ENCODE measurements at places on chromosomes 1 and 21.

DNA sequence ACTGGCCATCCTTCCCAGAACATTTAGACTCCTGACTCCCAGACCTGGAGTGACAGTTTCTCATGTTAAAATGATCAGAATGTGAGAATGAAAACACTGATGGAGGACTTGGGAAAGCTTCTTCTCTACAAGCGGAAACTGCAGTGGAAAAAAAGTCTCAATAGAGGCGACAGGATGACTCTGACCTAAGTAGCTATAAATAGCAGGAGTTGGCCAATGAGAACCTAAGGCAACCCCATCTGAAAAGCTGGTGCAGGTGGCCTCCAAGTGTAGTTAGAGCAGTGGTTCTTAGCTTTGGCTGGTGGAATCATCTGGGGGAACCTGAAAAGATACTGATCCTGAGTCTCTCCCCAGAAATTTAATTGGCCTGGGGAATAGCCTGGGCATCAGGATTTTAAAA is 44.2 kb upstream of the EXOSC10 start:
- DNase-seq: no peak

DNA sequence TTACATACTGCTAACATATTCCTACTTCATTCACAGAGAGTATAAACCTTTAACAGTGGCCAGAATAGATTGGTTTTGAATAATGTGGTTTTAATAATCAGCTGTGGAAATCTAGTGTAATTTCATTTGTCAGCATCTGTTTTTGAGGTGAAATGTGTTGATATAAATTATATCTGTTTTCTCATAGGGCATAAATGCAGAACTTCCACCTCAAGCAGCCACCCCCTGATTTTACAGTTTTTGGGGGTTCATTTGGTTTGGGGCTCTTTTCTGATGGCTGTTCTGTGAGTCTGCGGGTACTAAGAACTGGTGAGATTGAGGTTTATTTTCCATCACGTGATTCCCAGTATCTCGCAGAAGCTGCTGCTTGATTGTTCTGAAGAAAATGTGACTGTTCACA is 23.2 kb downstream of the EDARADD start:
- DNase-seq: no peak

DNA sequence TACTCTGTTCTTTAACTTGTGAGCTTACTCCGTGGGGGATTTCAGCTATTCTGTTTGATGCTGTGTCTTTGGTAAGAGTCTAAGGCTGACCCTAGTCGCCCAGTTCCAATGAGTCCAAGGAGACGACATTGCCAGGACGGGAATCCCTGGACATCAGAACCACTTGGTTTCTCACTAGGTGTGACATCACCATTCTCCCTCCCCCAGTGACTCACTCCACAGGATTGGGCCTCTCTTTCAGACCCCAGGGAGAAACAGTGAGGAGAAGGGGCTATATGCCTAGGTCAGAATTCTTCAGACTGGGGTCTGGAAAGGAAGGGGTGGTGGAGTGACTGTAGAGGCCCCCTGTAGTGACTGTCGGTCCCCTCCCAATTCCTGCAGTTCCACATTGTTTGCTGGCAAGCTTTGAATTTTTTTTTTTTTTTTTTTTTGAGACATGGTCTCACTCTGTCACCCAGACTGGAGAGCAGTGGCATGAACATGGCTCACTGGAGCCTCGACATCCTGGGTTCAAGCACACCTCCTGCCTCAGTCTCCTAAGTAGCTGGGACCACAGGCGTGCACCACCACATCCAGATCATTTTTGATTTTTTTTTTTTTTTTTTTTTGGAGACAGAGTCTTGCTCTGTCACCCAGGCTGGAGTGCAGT is 21.3 kb downstream of the ALPL start:
- no peak for DNase-seq

DNA sequence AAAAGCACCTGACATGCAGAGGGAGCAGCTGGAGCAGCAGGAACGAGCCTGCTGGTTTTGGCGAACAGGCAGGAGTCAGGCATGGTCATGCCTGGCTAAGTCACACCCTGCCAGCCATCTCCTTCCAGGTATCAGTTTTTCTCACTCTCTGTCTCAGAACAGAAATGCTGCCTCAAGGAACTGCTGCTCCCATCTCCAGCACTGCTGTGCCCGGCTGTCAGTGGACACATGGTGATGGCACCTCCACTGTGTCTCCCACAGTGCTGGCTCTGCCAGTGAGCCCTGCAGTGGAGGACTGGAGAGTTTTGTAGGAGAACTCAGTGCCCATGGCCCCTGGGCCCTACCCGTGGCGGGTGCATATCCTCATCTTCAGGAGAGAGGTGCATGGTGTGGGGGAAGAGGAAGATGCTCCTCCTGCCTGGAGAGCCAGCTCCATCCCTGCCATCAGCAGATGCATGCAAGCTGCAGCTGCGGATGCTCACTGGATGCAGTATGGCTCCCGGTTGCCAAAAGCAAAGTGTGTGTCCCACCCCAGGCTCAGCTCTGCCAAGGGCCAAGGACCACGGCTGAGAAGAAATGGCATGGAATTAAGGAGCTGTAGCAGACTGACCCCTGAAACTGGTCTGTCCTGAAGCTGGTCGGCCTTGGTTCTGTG is 114.7 kb downstream of the GRIK3 start:
- no peak for DNase-seq

GRCh38 chr1:29539971-29540370 is 303.6 kb downstream of the PTPRU start:
- DNase-seq: no peak

DNA sequence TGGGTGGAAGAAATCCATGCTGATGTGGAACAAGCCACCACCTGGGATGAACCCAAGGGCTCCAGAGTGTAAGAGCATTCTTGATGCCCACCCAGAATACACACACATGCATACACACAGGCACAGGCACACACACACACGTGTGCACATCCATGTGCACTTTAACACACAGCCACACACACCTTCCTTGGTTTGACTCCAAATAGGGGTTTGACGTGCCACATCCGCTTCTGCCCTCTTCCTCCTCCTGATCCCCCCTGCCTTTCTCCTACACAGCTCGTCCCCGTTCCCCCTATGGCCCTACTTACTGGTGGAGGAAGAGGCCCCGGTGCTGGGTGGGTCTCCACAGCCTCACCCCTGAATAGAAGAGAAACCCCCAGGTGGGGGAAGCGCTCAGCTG is 16.0 kb downstream of the SPATA21 start:
- DNase-seq: no peak

GRCh38 chr21:44834951-44835646 is 17.2 kb upstream of the SUMO3 start:
- no peak for DNase-seq

DNA sequence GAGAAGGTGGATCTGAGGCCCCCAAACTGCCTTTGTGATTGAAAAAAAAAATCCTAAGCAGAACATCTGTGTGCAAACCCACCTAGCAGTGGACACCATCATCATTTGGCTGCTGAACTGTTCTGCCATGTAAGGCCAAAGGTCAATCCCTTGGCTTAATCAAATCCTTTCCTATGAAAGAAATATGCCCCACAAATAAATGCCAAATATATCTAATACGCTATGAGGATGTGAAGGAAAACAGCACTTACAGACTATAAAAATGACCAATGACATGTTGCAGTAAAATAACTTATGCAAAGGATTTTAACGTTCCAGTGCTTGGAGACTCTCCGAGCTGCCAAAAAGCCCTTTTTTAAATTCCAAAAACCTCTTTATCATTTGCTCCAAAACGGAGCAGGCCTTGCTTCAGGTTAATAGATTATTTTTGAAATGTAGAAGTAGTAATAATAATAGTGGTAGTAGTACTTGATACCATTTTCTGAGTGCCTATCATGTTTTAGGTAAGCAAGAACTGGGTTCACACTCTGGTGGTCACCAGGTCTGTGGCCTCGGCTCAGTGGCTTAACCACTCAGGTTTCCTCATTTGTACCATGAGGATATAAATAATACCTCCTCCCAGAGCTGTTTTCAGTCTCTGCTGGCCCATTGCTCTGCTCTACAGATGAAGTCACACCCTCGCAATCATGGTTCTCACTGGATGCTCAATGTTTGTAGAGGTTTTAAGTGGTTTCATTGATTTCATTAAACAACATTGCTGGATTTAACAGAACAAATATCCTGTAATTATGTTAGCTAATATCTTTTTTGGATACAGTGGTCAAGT is 47.9 kb upstream of the EDEM3 start:
- DNase-seq: no peak

DNA sequence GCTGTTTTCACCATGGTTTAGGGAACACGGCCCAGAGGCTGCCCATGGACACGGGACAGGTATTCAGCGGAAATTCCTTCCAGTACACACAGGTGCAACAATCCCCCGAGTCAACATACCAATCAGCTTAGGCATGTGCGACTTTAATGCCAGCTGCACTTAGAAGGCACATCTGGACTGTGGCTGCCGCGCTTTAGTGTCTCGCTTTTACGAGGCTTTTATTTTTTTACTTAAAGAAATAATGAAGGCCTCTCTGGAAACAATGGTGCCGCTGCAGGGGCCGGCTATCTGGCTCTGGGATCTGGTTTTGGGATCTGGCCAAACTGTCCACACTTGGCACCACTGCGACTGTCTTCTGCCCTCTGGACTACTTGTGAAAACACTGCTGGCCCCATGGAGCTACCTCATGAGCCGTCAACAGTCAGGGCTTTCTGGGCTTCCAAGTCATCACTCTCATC is 55.5 kb downstream of the SLC66A1 start:
- no peak for DNase-seq

- no peak for DNase-seq
These were observed 4.7 kb downstream of the GPR137B start for GRCh38 chr1:236147068-236147467.

DNA sequence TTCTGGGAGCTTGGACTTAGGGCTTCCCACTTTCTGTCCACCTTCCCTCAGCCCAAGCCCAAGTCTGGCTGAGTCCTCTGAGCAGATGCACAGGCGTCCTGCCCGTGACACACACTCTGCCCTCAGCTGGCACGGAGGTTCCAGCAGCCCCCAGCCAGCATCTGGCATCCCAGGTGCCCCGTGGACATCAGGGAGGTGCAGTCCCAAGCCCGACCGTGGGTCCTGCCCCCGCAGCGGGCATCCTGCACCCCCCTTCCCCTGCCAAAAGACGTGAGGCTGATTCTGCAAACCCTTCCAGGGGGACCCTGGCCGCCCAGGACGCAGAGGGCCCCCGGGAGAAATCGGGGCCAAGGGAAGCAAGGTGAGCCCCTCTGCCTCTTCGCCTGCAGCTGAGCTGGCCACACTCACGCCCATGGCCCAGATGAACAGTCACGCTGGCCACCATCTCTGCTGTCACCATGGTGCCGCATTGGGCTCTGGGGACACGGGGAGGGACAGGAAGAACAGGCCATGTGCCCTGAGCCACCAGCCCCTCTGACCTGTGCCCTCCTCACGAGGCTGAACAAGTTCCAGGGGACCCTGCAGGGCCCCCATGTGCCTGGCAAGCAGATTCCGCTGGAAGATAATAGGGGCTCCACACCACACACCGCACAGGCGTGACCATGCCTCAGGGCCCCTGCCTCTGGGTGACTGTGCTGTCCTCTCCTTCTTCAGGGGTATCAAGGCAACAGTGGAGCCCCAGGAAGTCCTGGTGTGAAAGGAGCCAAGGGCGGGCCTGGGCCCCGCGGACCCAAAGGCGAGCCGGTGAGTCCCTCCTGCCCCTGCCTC is 20.6 kb downstream of the COL6A2 start:
- DNase-seq: no peak

GRCh38 chr1:184027826-184028695 is 9.5 kb downstream of the COLGALT2 start:
- DNase-seq: no peak

DNA sequence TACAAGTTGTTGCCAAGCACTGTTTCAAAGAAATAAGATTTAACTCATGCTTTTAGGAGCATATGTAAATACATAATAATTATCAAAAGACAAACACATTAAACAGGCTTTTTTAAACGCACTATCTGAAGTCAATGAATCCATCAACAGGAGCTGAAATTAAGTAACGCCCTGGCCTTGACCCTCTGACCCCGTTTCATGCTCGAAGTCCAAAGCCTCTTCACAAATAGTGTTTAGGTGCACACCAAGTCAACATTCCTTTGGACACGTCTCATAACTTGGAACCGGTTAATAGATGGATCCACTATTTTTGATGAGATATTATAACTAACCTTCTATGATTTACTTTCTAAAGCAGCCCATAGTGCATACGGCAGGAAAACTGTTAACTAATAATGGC is 209.3 kb downstream of the GABPA start:
- DNase-seq: no peak

- DNase-seq: no peak
These were observed 36.0 kb downstream of the FAM177B start for GRCh38 chr1:222772996-222773379.

DNA sequence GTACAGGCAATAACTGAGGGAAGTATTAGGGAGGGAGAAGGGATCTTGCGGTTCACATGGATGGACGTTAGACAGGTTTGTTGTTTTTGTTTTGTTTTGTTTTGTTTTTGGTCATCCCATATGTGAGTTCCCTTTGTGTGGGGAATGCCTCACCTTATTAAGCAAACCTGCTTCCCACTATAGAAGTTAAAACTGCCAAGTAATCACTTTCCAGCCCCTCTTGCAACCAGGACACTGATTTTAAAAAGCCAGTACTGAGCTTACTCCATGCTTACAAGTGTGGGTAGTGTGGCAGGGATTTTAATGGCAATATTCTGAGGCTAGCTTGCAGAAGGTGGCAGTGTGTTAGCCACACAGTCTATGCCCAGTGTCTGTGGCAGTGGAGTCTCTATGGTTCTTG is 26.5 kb downstream of the SPATA45 start:
- DNase-seq: no peak

- no peak for DNase-seq
These were observed 38.1 kb upstream of the POU3F1 start for GRCh38 chr1:38084700-38085099.

DNA sequence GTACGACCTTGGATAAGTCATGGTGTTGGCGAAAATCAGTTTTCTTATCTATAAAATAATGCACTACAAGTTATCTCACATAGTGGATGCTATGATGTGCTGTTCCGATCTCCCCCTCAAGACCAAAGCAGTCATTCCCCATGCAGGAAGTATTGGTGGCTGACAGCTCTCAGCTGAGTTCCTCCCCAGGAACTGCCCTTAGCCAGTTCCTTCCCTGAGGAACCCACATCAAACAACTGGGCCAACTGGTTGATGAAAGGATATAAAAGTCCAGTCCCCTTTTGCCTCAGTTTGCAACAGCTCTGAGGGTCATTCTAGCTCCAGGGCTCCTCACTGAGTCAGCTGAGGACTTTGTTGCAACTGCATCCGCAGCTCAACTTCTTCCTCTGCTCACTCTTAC is 16.1 kb upstream of the SLAMF1 start:
- DNase-seq: no peak

DNA sequence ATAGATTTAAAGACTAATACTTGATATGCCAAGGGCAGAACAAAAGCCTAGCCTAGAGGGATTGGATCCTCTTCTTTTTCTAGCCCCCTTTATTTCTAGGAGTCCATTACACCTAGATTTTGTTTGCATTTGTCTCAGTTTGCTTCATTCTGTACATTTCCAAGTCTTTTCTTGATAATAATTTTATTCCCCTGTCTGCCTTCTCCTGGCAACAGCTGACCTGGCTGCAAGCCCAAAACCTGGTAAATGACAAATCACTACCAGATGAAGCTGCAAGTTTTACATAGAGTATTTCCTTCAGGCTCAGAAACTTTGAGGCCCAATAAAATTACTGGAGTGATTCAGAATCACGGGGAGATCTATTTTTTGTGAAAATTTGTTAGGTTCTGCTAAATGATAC is 36.5 kb upstream of the LHX8 start:
- DNase-seq: no peak

Measured in cortex of kidney (tissue), 1 donor.